ENCODE measurements at places on chromosomes 1 and 21.
A peak's percentile ranks its signal among the peaks of the same experiment; 100 is the strongest.

GRCh38 chr1:94118013-94118412 lies 2.9 kb downstream of the ABCA4 start:
- H3K4me1 ChIP-seq: no peaks in the 10 kb centered on the region
- H3K4me3 ChIP-seq: no peak overlapping the region
- H3K36me3 ChIP-seq: no peaks in the 10 kb centered on the region
- peaks cover 27% of the 10 kb centered on the region for H3K27me3 ChIP-seq
- H3K27ac ChIP-seq: no peak overlapping the region

DNA sequence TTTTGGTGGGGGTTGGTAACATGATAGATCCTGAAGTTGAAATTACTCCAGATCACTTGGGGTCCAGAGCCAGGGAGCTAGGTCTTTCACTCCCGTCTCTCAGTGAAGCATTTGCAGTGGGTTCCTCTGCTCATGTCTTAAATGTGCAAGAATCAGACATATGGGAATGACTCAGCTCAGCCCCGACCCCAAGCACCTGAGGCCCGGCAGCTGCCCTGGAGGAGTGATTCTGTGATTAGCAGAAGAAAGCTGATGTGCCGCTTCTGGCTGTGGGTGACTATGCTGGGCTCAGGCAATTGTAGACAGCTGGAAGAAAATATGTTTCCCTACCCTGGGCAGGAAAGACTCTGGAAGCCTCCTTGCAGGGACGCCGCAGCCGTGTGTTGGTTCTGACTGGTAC lies 601.7 kb downstream of the NPHP4 start:
- no peaks in the 10 kb centered on the region for H3K4me1 ChIP-seq
- DNase-seq: no peak
- no peaks in the 10 kb centered on the region for H3K27me3 ChIP-seq
- H3K27ac ChIP-seq: no peak overlapping the region
- H3K36me3 ChIP-seq: no peaks in the 10 kb centered on the region

DNA sequence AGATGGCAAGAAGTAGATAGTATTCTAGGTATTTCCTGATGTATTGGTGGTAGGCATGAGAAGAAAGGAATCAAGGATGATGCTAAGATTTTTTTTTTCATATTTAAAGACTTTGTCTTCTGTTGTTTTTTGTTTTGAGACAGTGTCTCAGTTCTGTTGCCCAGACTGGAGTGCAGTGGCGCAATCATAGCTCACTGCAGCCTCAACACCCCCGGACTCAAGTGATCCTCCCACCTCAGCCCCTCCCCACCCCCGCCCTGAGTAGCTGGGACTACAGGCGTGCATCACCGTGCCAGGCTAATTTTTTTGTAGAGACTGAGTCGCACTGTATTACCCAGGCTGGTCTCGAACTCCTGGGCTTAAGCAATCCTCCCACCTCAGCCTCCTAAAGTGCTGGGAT lies 2.8 kb upstream of the CAPZB start:
- H3K36me3 ChIP-seq: no peaks in the 10 kb centered on the region
- no peaks in the 10 kb centered on the region for H3K27me3 ChIP-seq
- no peak for DNase-seq

GRCh38 chr21:35039595-35040289 lies 9.4 kb downstream of the RUNX1 start:
- no peaks in the 10 kb centered on the region for H3K27me3 ChIP-seq
- no peak for DNase-seq
- H3K4me1 ChIP-seq: peaks cover 26% of the 10 kb centered on the region
- H3K27ac ChIP-seq: no peak overlapping the region
- no peak overlapping the region for H3K4me3 ChIP-seq

DNA sequence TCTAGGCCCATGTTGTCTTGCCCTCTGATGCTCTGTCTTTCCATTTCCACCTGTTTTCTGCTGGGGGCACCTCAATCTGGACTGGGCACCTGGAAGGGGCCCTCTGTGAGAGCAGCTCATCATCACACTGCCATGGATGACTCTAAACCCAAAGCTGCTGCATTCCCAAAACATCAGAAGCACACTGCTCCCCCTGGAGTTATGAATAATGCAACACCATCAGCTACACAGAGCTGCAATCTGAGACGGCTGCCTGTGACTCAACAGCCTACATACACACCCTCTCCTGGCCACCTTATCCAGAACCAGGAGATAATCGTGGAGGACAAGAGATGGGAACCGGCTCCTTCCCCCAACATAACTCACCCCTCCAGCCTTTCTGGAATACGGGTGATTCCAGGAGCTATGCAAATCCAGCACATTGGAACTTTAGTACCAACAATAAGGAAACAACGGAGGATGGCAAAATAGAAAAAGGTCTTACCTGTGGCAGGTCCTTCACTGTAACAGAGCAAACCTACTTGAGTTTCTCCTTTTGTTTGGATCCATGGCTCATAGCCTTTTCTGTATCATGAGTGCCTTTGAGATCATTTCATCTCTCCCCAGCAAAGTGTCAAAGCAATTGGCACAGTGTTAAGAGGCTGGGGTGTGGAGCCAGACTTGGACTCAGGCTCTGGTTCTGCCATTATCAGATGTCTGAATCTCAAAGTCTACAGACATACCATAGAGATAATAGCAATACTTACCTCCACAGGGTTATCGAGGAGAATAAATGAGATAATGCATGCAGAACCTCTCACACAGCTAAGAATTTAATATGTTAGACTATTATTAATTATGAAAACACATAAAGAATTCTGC lies 29.3 kb downstream of the AK2 start:
- peak; percentile 80 for DNase-seq
- no peak overlapping the region for H3K4me3 ChIP-seq
- no peaks in the 10 kb centered on the region for H3K27me3 ChIP-seq
- peaks cover 34% of the 10 kb centered on the region for H3K36me3 ChIP-seq
